ENCODE measurements at places on chromosomes 11 and 22. TPM values are rescaled to one million over a fixed set of nuclear protein-coding genes. Genes with fewer than 3 reads are reported as not detected.

The RFPL2 gene
- total RNA-seq, result not detected

The ANO1 gene
- not detected for total RNA-seq

The GAL3ST1 gene
- total RNA-seq, result 0.17 TPM

The SCUBE2 gene
- total RNA-seq, result 0.30 TPM

The RAB3IL1 gene
- 3.0 TPM for total RNA-seq

All from bronchus fibroblast of lung (primary cell).